ENCODE measurements at places on chromosomes 3 and 15. TPM values are rescaled to one million over a fixed set of nuclear protein-coding genes. Genes with fewer than 3 reads are reported as not detected.

FMN1 gene
- total RNA-seq: 8.6 TPM

DNA sequence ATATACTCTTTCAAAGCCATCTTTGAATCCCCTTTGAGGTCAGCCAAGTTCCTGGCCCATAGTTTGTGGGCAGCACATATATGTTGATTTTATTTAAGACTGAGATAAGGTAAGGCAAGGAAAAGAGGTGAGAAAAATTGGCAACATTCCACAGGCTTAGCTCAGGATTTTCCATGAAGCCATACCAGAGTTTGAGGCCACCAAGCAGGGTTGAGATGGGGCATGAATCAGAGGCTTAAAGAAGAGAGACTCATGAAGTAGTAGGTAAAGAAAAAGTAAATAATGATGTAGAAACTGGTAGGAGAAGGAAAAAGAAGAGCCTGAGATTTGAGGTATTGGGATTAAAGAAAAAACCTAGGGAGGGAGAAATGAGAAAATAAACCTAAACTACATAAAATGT lies 89.2 kb downstream of the MYO5A start:
- no peak for DNase-seq

GRCh38 chr15:58148120-58148519 lies 9.9 kb downstream of the AQP9 start:
- no peak for DNase-seq

GRCh38 chr3:149186721-149187120 lies 34.9 kb downstream of the CP start:
- DNase-seq: no peak

DNA sequence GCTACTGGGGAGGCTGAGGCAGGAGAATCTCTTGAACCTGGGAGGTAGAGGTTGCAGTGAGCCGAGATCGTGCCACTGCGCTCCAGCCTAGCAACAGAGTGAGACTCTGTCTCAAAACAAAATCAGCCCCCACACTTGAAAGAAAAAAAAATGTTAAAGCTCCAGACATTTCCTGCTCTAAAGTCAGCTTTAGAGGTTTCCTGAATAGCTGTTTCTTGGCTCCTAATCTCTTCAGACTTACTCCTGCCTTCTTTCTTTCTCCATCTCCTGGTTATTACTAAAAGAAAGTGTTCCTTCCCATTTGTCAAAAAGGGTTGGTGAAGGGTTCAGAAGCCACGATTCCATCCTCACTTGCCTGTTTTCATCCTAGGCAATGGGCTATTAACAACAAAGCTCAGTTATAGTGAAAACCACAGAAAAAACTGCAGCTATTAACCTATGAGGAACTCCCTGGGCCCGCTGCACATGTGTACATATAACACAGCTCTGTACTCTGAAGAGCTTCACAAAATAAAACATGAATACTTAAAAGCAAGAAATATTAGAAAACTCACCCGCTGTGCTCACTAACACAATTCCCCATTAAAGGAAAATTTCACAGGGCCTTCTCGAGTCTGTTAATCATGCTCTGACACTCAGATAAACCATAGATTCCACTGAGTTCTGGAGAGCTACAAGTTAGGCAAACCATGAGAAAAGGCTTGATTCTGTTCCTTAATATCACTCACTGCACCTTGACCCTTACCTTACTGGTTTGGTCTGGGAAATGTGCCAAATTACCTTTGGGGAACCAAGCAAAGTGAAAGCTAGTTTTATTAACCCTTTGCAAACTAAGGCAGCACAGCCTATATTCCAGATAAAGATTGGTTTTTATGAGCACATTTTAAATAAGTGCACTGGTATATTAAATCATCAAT lies 89.9 kb upstream of the TSPAN3 start:
- no peak for DNase-seq

Measured in fibroblast of villous mesenchyme (primary cell).